ENCODE measurements at places on chromosomes 2 and 18.

GRCh38 chr18:67574749-67575148, 58.2 kb upstream of the DSEL start:
- no peak for DNase-seq

DNA sequence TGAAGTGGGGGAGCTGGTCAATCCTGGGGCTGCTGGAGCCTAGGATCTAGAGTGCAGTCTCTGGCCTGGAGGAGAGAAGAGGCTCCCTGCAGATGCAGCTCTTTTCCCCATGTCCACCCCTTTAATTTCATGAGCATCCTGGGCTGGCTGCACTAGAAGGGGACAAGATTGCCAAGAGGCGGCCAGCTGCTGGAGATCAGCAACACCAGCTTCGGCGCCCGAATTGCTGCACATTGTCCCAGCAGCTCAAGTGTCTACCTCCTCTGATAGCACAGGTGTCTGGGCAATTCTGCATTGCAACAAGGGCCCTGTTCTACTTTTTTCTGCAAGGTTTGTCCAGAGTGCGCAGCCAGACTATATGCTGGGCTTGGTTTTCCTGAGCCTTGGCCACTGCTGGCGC, 125.7 kb downstream of the AGAP1 start:
- DNase-seq = no peak

- DNase-seq = no peak
Observed at GRCh38 chr18:67380867-67381266, 135.7 kb downstream of the DSEL start.

DNA sequence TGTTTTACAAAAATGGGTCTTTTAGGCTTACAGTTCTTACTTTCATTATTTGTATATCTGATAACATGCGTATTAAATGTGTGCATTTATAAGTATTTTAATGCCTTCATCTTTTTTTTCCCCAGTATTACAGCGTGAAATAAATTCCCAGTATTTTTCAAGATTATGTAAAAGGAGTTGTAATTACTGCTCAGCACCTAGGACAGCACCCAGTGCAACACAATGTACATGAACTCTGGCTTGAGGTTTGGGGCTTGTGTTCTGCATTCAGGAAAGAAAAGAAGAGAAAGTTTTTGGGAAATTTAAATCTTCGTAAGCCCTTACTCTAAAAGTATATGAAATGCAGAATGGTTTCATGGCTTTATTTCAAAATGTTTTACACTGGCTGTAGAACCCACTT, 16.7 kb downstream of the ZNF638 start:
- no peak for DNase-seq

GRCh38 chr2:225464346-225465025, 65.0 kb downstream of the NYAP2 start:
- no peak for DNase-seq

GRCh38 chr2:42054714-42055430, 7.1 kb downstream of the PKDCC start:
- DNase-seq = no peak

DNA sequence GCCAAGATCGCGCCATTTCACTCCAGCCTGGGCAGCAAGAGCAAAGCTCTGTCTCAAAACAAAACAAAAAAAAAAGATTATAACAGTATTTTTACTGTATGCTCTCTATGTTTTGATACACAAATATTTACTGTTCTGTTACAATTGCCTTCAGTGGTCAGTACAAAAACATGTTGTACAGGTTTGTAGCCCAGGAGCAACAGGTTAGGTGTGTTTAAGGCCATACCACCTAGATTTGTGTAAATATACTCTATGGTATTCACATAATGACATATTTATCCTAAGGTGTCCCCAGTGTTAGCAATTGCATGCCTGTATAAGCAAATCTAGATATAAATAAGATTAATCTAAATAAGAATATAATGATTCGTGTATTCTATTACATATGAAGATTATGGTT, 625.0 kb downstream of the TMEM182 start:
- no peak for DNase-seq

DNA sequence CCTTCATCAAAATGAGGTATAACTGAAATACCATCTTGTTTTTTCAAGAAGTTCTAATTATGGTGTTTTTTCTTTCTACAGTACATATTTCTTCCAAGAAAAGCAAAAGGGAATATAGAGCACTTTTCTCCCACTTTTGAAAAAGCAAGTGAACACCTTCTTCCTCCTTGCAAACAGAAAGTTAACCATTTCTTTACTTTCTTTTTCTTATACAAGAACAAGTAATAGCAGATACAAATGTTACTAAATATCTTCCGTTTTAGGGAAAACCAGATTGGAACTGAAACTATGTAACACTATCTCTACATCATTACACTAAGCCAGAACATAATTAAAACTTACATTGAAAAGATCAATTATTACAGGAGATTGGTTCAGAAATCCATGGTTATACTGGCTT, 44.0 kb downstream of the COBLL1 start:
- DNase-seq = no peak

- no peak for DNase-seq
Observed at GRCh38 chr2:71613953-71614925, 160.9 kb downstream of the DYSF start.

DNA sequence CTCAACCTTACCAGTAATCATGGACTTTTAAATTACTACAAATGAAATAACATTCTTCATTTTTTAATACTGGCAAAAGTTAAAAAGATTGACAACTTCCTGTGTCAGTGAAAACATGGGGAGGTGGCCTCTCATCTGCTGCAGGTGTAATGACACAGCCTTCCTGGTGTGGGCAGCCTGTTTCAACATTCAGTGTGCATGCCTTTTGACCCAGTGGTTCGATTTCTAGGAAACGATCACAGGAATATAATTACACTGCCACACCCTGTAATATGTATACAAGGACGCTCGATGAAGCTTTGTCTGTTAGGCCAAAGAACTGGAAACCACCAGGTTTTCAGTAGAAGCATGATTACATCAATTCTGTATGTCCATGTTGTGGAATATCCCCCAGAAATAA, 68.7 kb downstream of the MTHFD2 start:
- peak; percentile 45 for DNase-seq

DNA sequence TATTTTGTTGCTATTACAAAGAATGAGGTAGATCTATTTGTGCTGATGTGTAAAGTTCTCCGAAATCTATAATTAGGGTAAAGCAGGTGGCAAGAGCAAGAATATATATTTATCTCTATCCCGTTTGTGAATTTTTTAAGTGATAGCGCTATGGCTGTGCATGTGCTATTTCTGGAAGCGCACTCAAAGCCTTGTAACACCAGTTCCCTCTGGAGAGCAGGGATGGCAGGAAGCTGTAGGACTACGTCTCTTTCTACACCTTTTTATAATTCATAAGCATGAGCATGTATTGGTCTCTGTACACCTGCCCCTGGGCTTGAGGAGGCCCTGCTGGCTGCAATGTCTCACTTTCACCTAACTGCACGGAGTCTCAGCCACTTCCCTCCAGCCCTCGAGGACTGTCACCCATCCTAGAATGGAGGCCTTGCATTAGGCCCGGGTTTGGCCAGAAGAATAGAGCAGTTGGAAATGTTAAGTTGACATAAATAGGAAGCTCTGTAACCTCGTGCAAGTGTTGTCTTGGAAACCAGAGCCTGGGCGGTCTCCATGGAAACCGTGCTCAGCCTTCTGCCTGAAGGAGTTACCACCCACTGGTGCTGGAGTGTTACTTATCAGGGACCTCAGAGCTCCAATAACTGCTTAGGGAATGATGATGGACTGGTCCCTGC, 20.9 kb downstream of the ITM2C start:
- DNase-seq = no peak

GRCh38 chr2:147632198-147632597, 212.6 kb upstream of the ACVR2A start:
- no peak for DNase-seq

- no peak for DNase-seq
Observed at GRCh38 chr2:99380376-99381010, 43.3 kb downstream of the EIF5B start.

GRCh38 chr18:35770376-35771014, 189.0 kb downstream of the GALNT1 start:
- DNase-seq = no peak

- no peak for DNase-seq
Observed at GRCh38 chr2:43178602-43179542, 47.5 kb downstream of the ZFP36L2 start.

- DNase-seq = no peak
Observed at GRCh38 chr2:170524828-170525565, 190.1 kb upstream of the SP5 start.

DNA sequence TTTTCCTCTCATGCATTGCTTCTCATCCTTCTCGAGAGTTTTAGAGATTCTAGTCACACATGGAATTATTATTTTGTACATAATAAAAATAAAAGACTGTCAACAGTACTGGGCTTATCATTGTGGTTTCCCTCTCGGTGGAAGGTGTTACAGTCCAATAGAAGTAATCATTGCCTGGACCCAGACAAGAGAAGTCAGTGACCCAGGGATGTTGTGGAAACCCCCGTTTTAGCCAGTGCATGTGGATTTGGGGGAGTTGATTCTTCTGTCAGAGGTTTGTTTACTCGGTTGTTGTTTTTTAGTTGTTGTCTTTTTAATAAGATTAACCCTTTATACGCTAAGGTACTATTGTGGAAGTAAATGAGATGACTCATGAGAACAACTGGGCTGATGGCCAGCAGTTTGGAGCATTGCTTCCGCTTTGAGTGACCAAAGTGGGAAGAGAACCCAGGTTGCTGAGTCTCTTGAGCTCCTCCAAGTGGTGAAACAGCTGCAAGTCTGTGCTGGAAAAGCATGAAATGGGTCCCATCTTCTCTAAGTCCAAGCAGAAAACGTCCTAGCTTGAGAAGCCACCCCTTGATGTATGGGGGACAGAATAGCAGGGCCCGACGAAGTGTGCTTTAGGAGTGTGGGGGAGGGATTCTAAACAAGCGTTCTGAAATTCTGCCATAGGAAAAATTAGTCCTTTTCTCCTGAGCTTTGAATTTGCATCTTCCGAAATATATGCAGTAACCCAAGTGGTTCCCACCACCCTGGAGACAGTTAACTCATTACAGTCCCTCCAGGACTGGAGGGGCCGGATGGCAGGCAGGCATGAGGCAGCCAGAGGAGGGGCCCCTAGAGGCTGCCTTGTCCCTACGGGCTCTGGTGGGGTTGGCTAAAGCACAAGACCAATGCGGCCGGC, 61.8 kb upstream of the GPR45 start:
- DNase-seq = no peak

DNA sequence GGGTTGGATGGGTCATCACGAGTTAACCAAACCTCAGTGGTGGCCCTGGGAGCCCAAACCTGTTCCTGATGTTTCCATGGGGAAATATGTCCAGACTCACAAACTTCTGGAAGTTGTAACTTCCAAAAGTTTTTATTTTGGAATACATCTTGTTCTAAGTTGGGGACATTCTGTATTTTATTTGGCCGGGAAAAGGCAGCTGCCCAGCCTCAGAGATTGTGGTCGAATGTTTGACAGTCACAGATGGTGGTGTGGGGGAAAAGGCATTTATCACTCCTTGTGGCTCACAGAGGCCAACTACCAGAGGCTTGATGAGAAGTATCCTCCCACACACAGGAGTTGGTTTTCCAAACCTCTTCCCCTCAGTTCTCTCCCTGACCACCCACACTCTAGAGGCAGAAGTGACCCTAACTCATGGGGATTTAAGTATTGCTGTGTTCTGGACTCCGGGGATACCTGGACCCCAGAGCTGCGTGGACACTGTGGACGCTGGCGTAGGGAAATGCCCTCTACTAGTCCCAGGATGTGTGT, 124.7 kb upstream of the PPP1CB start:
- no peak for DNase-seq

- DNase-seq = no peak
Observed at GRCh38 chr2:199680482-199680881, 170.5 kb downstream of the FTCDNL1 start.
